Neural progenitor cell (in vitro differentiated cells): ENCODE measurements at places on chromosomes 1 and 21. TPM values are rescaled to one million over a fixed set of nuclear protein-coding genes. Genes with fewer than 3 reads are reported as not detected.

- DNase-seq: no peak
These were observed 13.9 kb upstream of the FMOD start for GRCh38 chr1:203364806-203365205.

Gene ETV3L
- 0.25 TPM in 1 of 2 replicates, not detected in the other for total RNA-seq

GRCh38 chr1:31006747-31007146 is 58.8 kb downstream of the PUM1 start:
- no peak for DNase-seq

DNA sequence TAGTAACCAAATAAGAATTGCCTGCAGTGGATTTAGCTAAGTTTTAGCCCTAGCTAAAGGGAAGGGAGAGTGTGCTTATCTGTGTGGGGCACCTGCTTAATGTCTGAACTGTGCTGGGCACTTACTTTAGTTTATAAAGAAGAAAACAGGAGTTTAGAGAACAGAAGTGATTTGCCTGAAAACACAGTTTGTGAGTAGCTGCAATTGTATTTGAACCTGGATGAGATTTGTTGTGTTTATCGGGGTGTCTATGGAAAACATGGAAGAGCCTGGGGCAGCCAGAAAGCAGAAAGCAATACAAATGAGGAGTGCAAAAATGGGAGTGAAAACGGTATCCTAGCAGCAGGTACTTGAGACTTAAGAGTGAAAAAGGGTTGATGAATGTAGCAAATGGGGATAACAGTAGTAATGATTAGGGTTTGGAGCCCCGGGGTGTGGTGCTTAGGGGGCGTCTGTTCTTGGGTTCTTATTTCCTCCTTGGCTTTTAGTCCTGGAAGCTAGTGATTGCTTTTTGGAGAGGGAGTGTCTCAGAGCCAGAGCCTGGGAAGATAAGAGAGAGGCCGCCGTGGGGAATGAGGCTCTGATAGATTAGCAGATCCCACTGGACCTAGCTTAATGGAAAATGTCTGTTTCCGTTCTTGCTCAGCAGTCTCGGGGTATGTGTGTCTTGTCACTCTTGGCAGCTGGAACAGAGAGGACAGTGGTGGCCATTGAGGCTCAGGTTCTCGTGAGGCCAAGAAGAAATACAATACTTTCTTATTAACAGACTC is 5.6 kb downstream of the PRCC start:
- no peak for DNase-seq

- no peak for DNase-seq
These were observed 339.4 kb upstream of the ESRRG start for GRCh38 chr1:217062586-217062985.

Gene MXRA8
- 6.8 and 24.0 TPM in 2 replicates for total RNA-seq

Gene KLF17
- not detected in 2 replicates for total RNA-seq

Gene NPHP4
- total RNA-seq: 8.9 and 13.0 TPM in 2 replicates

- no peak for DNase-seq
These were observed 433.0 kb upstream of the RUNX1 start for GRCh38 chr21:35482096-35482495.

- DNase-seq: no peak
These were observed 9.0 kb upstream of the PRDX1 start for GRCh38 chr1:45530632-45531135.

GRCh38 chr1:229696385-229696784 is 70.3 kb downstream of the URB2 start:
- DNase-seq: no peak

- DNase-seq: no peak
These were observed 99.1 kb upstream of the GFI1 start for GRCh38 chr1:92585831-92586230.

Gene DCAF6
- total RNA-seq: 18.6 and 28.6 TPM in 2 replicates

GRCh38 chr1:172902861-172903381 is 147.8 kb downstream of the TNFSF18 start:
- no peak for DNase-seq

Gene VAMP3
- total RNA-seq: 50.3 and 66.6 TPM in 2 replicates

DNA sequence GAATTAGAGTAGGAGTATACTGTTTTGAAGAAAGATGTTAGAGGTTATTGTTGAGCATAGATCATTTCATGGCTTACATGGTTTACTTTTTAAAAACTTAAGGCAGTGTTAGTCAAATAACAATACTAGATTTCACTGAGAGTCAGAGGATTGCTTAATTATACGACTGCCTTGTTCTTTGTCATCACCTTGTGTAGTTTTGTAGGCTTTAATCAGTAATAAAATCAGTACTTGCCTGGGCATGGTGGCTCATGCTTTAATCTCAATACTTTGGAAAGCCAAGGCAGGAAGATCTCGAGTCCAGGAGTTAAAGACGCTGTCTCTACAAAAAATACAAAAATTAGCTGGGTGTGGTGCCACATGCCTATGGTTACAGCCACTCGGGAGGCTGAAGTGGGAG is 41.3 kb upstream of the GPR52 start:
- no peak for DNase-seq

- DNase-seq: no peak
These were observed 35.5 kb downstream of the CRP start for GRCh38 chr1:159678939-159679338.

DNA sequence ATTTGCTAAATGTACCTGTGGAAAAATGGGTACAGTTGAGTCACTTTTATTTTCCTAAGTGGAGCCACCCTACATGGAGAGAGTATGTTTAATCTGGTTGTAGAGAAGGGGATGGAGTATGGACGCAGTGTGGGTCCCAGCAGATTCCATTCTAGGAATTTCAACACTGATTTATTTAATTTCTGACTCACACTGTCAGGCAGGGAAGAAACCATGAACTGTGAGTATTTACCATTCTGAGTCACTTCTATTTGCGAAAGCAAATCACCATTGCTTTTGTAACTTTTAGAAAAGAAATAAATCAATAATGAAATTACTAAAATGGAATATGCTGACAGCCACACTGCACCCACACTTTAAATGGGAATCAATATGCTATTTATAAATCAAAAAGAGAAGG is 339.0 kb downstream of the DSCAM start:
- DNase-seq: no peak

GRCh38 chr1:18166341-18166740 is 58.7 kb downstream of the IGSF21 start:
- DNase-seq: no peak

Gene MAP3K21
- 4.2 and 5.4 TPM in 2 replicates for total RNA-seq

Gene WNT4
- 0.03 TPM in 1 of 2 replicates, not detected in the other for total RNA-seq

DNA sequence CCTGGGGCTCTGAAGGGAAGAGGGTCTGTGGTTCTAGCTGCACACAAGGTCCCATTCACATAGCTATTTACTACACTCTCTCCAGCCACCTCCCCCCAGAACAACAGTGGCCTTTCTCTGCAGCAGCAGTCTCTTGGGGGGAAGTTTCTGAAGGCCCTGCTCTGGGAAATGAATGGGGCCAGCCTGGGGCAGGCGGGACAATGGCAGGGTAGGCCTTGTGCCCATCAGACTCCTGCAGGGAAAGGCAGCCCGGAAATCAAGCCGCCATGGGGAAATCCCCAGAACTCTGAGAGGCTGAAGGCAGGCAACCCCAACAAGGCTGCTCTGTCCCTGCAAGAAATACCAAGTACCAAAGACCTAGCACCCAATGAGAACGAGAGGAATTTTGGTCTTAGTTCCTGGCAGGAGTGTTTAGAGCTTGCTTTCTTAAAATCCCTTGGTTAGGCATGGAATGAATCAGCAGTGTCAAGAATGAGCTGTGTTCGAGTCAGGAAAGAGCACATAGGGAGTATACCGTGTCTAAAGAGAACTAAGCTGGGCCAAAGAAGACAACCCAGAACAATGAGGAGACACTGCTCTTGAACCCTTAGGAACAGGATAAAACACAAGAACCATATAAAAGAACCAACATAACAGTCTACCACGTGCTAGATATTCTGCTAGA is 11.3 kb downstream of the ARHGEF11 start:
- DNase-seq: peak; percentile 20

DNA sequence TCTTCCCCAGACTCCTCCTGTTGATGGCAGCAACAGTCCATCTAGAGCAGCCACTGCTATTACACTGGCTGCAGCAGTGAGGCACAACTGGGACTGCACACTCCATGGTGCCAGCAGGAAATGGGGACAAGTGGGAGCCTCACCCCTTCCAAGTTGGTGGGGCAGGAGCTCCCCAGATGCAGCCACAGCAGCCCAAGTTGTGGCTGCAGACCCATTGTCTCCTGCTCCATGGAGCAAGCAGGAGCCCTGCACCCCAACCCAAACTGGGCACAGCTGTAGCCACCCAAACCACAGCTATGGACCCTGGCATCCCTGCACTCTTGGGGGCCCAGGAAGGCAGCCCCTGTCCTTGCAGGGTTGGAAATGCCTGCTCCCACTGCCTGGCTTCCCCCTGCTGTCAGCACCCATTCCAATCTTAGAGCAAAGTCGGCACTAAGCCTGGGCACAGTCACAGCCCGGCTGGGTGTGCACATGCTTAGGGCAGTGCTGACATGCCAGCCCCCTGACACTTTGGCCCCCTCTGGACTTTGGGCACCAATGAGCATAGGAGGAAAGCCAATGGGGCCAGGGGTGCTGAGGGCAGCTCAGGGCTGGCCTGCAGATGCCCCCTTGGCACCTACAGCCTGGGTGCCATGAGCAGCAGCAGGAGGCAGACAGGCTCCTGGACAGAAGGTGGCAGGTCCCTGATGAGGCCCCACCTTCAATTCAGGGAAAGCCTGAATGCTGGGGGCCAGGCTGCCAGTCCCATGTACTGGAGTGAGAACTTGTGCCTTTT is 44.0 kb downstream of the MATN1 start:
- DNase-seq: no peak

- no peak for DNase-seq
These were observed 76.6 kb downstream of the ADCY10 start for GRCh38 chr1:167837326-167837725.

GRCh38 chr1:116832932-116833578 is 76.7 kb upstream of the PTGFRN start:
- no peak for DNase-seq

Gene SPRR4
- not detected in 2 replicates for total RNA-seq

Gene APOBEC4
- not detected in 2 replicates for total RNA-seq

GRCh38 chr1:15684042-15684461 is at the start of gene PLEKHM2:
Gene PLEKHM2 (plus strand): TSS chr1:15684320. CDS start chr1:15684559, 239 bp downstream.
- peak; percentile 77 for DNase-seq
